ENCODE measurements at places on chromosomes 12 and 14.
A peak's percentile ranks its signal among the peaks of the same experiment; 100 is the strongest.

DNA sequence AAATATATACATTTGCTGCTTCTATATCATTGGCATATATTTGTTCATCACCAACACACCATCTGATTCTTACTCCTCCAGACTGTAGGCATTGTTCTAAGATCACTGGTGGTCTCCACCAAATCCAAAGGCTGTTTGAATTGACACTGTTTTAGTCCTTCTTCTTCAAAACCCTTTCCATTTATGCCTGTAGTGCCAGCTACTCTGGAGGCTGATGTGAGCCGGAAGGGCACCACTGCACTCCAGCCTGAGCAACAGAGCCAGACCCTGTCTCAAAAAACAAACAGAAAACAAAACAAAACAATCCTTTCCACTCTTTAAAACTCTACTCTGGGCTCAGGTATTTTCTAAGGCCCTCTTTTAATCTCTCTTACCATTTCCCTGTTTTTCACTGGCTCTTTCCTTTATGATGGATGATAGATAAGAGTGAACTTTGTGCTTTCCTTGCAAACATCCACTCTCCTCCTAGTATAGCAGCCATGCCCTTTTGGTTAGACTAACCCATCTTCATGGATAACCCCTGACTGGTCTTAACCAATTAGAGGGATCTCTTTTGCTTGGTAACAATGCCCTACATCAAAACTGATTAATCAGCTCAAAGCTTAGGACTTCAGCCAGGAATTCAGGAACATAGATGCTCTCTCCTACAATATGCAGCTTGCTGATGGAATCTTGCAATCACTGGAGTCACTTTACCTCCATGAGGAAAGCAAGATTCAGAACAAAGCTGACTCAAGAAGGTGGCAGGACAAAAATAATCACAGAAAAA is 24.9 kb downstream of the SPTSSA start:
- DNase-seq, result no peak

DNA sequence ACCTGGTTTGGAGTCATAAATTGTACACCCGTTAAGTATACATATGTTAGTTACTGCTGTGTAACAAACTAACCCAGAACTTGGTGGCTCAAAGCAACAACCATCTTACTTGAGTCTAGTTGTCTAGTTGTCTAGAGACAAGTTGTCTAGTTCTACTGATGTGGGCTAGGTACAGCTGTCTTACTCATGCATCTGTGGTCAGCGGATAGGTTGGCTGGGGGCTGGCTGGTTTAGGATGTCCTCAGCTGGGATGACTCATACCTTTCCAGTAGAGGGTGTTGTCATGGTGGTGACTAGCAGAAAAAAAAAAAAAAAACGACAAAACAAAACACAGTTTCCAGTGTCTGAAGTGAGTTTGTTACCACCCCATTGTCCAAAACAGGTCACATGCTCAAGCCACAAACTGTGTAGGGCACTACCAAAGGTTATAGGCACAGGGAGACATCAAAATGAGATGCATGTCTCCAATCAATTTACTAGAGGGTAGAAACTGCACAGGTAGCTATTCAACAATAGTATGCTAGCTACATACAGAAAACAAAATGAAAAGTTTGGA is 680.3 kb downstream of the MED13L start:
- DNase-seq, result no peak

- DNase-seq, result no peak
These were observed 8.0 kb upstream of the HIP1R start for GRCh38 chr12:122827258-122827657.

GRCh38 chr12:13362260-13362841 is 165.8 kb downstream of the EMP1 start:
- peak; percentile 27 for DNase-seq

DNA sequence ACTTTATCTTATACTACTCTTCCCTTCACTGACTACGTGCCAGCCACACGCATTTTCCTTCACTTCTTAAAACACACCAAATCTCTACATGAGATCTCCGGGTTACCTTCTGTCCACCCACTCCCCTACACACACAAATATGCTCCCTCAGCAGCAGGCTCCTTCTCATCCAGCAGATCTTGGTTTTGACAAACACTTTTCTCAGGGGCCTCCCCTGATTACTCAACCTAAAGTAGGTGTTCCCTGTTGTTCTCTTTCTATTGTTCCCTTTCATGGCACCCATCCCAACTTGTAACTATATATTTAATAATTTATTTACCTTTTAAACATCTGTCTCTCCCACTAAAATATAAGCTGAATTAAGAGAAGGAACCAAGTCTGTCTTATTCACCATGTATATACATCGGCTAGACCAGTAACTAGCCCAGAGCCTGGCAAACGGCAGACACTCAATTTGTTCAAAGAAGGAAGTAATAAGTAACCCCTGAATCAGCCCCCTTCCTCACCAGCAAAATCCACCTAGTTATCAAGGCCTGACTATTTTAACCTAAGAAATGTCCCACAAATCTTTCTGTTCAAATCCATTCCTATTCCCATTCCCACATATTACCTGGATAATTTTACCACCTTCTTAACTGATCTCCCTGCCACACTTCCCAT is 2.7 kb downstream of the C2CD5 start:
- DNase-seq, result no peak
